ENCODE measurements at places on chromosomes 12 and 14.

GRCh38 chr12:14612250-14612649 is 44.6 kb upstream of the PLBD1 start:
- no peak for DNase-seq

DNA sequence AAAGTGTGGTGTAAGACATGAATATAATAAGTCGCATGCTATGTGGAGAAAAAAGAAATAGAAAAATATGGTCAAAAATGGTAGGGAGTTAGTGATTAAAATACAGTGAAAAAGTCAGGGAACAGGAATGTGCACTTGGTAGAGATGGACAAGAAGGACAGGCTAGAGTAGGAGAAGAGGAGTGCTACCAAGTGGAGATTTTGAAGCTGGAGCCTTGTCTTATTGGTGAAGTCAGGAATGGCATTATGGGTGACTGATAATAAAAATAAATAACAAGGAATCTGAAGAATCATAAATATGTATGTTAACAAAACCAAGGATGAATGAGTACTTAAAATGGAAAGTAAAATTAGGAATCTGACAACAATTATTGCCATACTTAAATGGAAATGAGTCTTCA is 204.8 kb downstream of the PRKD1 start:
- no peak for DNase-seq

- no peak for DNase-seq
Observed at GRCh38 chr12:127143020-127143419, 1124.0 kb upstream of the TMEM132C start.

GRCh38 chr12:85872497-85873091 is 1.5 kb upstream of the NTS start:
- no peak for DNase-seq

DNA sequence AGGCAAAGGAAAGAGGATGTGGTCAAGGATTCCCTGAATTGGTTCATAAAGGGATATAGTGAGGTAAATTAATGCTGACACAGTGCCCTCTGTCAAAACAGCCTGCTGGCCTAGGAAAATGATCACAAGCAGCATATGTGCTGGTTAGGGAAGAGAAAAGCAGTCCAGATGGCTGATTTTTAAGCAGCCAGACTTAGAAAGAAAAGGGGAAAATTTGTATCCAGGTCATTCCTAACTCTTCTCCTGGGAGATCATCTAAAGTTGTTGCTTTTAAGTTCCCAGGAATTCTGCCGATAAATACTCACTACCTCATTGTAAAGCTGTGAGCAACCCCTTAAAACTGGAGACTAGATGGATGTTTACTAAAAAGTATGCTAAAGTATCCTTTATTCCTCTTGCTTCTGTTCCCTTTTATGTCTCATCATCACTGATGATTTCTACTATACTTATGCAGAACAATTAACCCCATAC is 46.4 kb upstream of the CNOT2 start:
- DNase-seq, result no peak

DNA sequence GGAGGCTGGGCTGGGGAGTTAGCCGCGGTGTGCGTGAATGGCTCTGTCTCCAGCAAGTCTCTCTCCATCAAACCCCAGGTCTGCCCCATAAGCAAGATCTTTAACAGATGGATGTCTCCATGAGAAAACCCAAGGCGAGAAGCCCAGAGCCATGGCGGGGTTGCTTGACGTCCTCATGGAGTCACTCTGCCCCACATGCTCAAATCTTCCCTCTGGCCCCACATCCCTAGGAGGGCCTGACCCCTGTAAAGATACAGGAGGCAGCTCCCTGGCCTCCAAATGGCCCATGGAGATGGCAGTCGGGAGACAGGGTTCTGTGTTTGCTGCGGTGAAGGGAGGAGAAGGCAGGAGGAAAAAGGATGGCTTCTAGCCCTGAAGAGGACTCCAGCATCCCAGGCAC is 49.3 kb downstream of the C14orf132 start:
- no peak for DNase-seq

DNA sequence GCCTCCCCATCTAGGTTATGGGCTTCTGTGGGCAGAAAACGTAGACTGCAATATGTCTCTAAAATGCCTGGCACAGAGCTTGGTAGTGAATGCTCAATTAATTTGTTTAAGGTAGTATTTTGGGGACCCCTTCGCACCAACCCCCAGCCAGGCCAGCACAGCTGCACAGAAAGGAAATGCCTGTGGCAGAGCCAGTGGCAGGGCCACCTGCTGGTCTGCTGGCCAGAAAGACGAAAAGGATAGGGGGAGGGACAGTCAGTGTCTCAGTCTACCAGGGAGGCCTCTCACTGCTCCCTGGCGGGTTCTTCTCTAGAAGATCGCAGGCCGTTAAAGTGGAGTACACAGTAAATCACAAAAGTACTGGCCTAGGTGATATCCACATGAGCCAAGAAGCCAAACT is 3.5 kb downstream of the RAB15 start:
- DNase-seq, result no peak

- no peak for DNase-seq
Observed at GRCh38 chr12:66152732-66153131, 17.1 kb downstream of the TMBIM4 start.

GRCh38 chr14:78182722-78183121 is 12.5 kb downstream of the NRXN3 start:
- no peak for DNase-seq

- DNase-seq, result peak; percentile 17
Observed at GRCh38 chr14:96592591-96593386, 90.6 kb downstream of the PAPOLA start.

GRCh38 chr12:62629413-62629812 is 162.8 kb downstream of the MON2 start:
- DNase-seq, result no peak

- DNase-seq, result no peak
Observed at GRCh38 chr14:33940561-33941011, 10.3 kb downstream of the EGLN3 start.

GRCh38 chr14:93965287-93965821 is 11.0 kb downstream of the ASB2 start:
- no peak for DNase-seq

- no peak for DNase-seq
Observed at GRCh38 chr12:79638490-79638889, 52.3 kb downstream of the PAWR start.

DNA sequence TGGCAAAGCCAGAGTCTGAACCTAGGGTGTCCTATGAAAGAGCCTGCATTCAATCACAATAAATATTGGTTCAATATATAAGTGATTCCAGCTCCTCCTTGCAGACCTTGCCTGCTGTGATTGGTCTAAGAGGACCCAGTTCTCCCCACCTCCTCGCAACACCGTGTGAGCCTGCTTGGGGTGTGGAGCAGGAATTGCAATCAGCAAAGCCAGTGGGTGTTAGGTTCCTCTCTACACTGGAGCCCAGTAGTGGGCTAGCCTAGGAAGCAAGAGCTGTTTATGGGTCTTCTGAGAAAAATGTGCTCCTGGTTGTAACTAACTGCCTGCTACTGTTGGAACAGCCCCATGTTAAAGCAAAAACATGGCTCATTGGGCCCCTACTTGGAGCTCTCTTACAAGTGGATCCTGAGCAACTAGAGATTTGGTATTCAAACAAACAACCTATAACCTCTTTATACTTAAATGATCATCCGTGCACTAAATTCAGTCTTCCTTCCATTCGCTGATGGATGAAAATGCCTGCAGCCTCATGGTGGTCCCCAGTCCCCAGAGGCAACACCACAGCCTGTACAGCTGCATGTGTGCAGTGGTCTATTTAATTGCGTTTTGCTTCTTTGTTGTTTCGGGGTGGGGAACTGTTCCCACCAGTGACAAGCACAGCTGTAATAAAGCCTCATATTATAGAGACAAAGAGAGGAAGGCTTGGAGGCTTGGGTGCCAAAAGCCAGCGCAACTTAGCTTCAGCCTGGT is 3.7 kb upstream of the SELPLG start:
- no peak for DNase-seq

- DNase-seq, result peak; percentile 25
Observed at GRCh38 chr14:97456958-97457357, 659.8 kb downstream of the VRK1 start.

DNA sequence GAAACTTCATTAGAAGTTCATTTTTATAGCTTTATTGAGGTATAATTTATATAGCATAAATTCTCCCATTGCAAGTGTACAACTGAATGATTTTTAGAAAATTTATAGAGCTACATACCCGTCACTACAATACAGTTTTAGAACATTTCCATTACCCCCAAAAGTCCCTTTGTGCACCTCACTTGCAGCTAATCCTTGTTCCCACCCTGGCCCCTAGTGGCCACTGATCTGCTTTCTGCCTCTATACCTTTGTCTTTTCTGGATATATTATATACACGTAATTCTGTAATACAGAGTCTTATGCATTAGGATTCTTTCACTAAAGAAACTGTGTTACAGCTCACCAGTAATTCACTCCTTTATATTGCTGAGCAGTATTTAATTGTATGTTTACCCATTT is 145.1 kb upstream of the DIO2 start:
- DNase-seq, result no peak

DNA sequence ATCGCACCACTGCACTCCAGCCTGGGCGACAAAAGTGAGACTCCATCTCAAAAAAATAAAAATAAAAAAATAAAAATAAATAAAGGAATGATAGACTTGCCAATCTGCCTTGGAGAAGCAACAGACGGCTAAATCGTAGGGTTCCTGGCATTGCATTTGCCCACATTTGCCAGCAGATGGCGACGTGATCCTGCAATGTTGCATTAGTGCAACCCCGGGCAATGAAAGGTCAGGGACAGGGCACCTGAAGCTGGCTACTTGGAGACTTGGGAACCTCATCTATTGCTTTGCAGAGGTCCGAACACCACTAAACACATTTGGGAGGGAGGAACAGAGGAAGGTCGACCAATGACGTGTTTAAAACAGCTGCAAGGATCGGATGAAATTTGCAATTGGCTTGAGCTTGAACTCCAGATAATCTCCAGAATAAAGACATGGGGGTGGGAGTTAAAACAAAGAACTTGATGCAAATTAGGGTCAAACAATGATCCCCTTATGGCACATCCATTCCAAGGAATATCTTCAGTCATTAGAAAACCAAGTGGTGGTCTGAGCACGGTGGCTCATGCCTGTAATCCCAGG is 34.6 kb downstream of the SPRING1 start:
- peak; percentile 44 for DNase-seq

GRCh38 chr14:106551265-106551664 is 1024.9 kb downstream of the TMEM121 start:
- DNase-seq, result no peak

- DNase-seq, result no peak
Observed at GRCh38 chr14:49989966-49990365, 97.1 kb downstream of the ARF6 start.

Data from activated CD4-positive, CD25-positive, alpha-beta regulatory T cell treated with anti-CD3 and anti-CD28 coated beads, Interleukin-2, amount 50 U/mL, for 16 hours (primary cell).